ENCODE measurements at places on chromosomes 7 and 10. TPM values are rescaled to one million over a fixed set of nuclear protein-coding genes. Genes with fewer than 3 reads are reported as not detected.

Gene FANK1
- total RNA-seq, result 3.7 TPM

Gene H2BK1
- total RNA-seq, result not detected

Gene AQP1
- 0.50 TPM for total RNA-seq

Gene LMOD2
- total RNA-seq, result not detected

Gene CRHR2
- total RNA-seq, result not detected

Gene GHITM
- 230 TPM for total RNA-seq

Gene GSTO1
- total RNA-seq, result 293 TPM

Gene PLXDC2
- 6.9 TPM for total RNA-seq

Gene HDAC9
- 20.2 TPM for total RNA-seq

Gene HTR5A
- total RNA-seq, result not detected

Gene RBP3
- total RNA-seq, result not detected

Gene HOXA9
- 8.6 TPM for total RNA-seq

Gene PLAC9
- total RNA-seq, result 1.9 TPM

Gene PRSS37
- not detected for total RNA-seq

Gene SRRM3
- total RNA-seq, result 0.50 TPM

Gene CAV2
- total RNA-seq, result 112 TPM

Gene ZNF804B
- total RNA-seq, result not detected

Gene COL28A1
- 0.55 TPM for total RNA-seq

Gene GIMAP4
- total RNA-seq, result 0.44 TPM

Gene CDHR3
- 4.0 TPM for total RNA-seq

Gene SLIT1
- 0.11 TPM for total RNA-seq

Gene MYO1G
- 0.11 TPM for total RNA-seq

Gene VSTM4
- 1.1 TPM for total RNA-seq

Gene ITPRID1
- not detected for total RNA-seq

Gene FAM25A
- not detected for total RNA-seq

Gene FFAR4
- not detected for total RNA-seq

Gene ATOH7
- total RNA-seq, result not detected

Gene CCDC136
- total RNA-seq, result 17.9 TPM

Gene LRRD1
- total RNA-seq, result not detected

Gene ZNF736
- 18.6 TPM for total RNA-seq

Gene COPS6
- 96.1 TPM for total RNA-seq

Gene POLR2J2
- 3.2 TPM for total RNA-seq

Gene PNLIP
- not detected for total RNA-seq

Gene RNLS
- 10.2 TPM for total RNA-seq

Gene OR2A7
- not detected for total RNA-seq

Gene ADAM22
- 0.75 TPM for total RNA-seq

Gene BAG3
- total RNA-seq, result 13.7 TPM

Gene FKBP14
- 32.4 TPM for total RNA-seq

Gene SPDYE1
- total RNA-seq, result not detected

Gene SNCG
- 7.5 TPM for total RNA-seq

Gene CDNF
- 1.3 TPM for total RNA-seq

Gene ECD
- total RNA-seq, result 32.1 TPM

Gene GDF2
- total RNA-seq, result not detected

Gene TMEM243
- total RNA-seq, result 41.6 TPM

Gene DDX56
- total RNA-seq, result 64.2 TPM

Gene RBM20
- total RNA-seq, result under 0.01 TPM

Gene TMEM229A
- total RNA-seq, result not detected

Gene LRRC61
- 2.2 TPM for total RNA-seq

Gene LRRC17
- total RNA-seq, result 37.5 TPM

Gene MAP3K8
- total RNA-seq, result 4.5 TPM

Gene BTBD16
- not detected for total RNA-seq

Gene PTPRN2
- 0.11 TPM for total RNA-seq

Gene UBTD1
- 31.2 TPM for total RNA-seq

Gene CELF2
- 11.5 TPM for total RNA-seq

Gene COG5
- 59.6 TPM for total RNA-seq

Data from uterine smooth muscle cell (primary cell).